ENCODE measurements at places on chromosomes 3 and 15.

DNA sequence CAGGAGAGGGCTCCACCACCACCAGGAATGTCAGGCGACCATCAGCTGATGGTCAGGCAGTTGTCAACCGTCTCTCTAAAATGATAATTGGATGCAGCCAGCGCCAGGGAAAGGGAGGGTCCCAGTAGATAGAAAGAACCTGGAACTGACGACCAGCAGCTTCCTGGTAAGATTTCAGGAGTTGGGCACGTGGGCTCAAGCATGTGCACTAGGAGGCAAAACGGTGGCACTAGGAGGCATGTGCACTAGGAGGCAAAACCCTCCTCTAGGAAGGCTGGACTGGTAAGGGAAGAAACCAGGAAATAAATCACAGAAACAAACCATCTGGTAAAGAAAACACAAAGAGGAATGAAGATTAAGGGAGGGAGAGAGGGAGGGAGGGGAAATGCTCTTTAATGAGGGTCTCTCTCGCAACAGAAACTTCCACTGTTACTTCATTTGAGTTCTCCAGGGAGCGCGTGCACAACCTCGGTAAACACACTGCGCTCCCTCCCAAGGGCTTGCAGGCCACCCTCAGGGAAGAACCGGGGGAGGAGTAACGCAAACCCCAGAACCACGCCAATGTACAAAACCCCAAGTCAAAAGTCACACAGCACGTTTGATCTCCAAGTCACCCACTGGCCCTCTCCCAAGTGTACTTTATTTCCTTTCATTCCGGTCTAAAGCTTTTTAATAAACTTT lies 116.7 kb downstream of the XXYLT1 start:
- no peak for DNase-seq

DNA sequence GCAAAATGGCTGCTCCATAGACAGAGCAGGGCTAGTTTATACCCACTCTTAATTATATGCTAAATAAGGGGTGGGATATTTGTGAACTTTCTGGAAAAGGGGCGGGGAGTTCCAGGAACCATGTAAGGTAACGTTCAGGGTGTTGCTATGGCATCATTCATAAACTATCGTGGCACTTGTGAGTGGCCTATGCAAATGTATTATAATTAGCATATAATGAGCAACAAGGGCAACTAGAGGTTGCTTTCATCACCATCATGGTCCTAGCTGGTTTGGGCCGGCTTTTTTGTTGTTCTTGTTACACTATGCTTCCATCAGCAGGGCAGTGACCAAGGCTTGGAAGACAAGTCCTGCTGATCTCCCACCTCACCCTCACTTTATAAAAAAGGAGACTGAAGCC lies 43.2 kb upstream of the FGD5 start:
- no peak for DNase-seq

DNA sequence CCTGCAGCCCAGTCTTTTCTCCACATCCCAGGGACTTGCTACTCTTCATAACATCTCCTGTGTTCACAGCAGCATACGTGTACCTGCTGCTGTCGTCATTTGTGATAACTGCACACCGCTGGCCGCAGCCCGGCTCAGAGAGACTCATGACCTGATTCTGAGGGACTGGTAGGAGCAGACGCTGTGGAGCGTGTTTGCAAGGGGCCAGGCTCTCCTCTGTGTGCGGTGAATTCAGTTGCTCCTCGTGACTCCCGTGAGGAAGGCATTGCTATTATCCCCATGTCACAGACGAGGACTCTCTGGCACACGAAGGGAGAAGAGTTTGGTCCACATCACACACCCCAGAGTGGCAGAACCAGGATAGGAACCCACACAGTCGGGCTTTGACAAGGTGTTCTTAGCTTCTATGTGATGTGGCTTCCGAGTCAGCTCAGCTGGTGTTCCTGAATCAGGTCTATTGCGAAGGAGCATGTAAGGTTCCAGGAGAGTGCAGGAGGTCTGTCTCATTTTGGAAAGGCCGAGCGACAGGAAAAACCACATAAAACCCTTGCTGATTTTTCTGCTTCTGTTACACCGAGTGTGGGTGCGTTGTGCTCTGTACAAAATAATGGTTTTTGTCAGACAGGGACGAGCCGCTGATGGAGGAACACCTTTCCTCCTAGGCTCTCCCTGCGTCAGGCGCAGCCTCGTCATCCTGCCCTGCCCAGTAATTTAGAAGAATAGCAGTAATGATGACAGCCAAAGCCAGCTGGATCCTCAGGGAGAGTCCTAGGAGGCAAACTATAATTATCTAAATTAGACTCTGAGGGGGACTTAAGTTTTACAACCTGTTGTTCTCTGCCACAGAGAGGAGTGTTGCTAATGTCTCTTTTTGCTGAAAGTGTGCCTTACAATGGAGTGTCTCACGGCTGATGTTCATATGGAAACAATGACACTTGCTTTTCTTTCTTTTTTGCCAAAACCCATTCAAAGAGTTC lies 157.5 kb upstream of the RGMA start:
- peak; percentile 71 for DNase-seq

DNA sequence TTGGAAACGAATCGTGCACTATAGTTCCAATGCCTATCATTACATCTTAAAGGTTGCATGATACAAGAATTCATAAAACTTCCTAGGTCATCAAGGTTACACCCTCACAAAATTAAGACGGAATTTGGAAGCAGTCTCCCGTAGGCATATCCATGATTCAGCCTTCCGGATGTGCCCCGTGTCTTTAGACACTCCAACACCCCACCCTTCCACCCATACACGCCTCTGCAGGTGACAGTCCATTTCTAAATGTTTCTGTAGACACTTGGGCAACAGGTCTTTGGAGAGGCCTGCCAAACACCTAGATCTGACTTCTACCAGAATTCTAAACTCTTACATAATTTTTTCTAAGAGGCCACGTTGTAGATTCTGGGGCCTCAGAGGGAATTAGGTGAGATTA lies 49.8 kb downstream of the LDHAL6B start:
- no peak for DNase-seq

- no peak for DNase-seq
Measured at GRCh38 chr15:28252831-28253230, 69.1 kb downstream of the HERC2 start.

DNA sequence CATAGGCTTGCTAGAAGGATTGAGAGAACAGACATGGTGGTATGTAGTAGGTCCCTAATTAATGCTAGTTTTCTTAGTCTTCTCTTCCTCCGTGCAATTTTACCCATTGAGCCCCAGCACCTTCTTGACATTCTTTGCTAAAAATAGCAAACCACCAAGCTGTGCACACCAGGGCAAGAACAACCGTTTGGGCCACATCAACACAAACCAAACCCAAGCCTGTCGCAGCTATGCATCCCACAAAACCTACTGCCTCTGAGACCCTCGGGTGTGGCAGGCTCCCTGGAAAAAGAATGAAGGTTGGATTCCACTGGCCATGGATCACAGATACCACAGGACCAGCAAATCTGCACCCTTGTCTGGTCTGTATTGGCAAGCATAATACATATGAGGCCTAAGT lies 27.1 kb downstream of the HEG1 start:
- no peak for DNase-seq

DNA sequence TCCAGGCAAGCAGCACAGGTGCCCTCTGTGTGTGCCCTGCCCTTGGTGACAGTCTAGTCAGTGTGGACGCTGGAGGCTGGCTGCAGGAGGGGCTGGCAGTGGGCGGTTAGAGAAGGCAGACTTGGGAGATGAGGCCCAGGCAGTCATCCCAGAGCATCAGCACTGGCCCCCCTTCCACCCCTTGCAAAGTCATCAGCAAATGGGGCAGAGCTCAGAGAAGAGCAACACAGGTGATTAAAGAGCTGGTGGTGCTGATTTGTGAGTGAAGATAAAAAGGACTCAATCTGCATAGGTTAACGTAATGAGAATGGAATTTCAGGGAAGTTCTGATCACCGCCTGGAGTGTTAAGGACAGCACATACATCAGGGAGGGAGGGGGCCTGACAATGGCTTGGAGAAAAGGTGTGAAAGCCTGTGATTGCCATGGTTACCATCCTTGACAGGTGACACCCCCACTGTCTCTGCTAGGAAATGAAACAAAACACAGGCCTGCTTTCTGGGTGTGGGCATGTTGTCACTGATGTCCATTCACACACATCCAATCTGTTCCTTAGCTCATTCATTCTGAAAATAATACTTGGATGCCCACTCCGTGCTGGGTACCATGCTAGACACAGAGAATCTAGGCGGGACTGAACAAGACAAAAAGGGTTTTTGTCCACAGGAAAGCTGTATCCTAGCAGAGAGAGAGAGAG lies 269.6 kb upstream of the ST8SIA2 start:
- no peak for DNase-seq

- DNase-seq: no peak
Measured at GRCh38 chr3:149581681-149582370, 76.0 kb downstream of the WWTR1 start.

- no peak for DNase-seq
Measured at GRCh38 chr15:70557521-70558258, 205.7 kb downstream of the UACA start.

DNA sequence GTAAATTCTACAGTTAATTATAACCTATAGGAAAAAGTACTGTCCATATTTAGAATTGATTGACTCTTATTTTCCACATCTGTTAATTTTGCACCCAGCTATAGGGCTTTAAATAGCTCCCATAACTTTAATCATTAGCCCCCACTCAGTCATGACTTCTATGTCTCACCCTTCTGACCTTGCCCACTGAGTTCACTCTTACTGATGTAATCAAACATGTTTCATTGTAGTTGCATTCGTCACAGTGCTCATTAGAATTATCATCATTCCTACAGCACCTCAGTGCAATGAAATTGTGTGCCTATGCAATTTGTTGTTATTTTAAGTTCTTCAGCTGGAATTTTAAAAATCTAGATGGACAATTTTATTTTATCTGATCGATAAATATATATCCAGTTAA lies 151.4 kb downstream of the TIGIT start:
- no peak for DNase-seq

GRCh38 chr3:22315925-22316324 lies 564.9 kb upstream of the ZNF385D start:
- no peak for DNase-seq

GRCh38 chr3:4695846-4696245 lies 202.7 kb downstream of the ITPR1 start:
- DNase-seq: no peak

DNA sequence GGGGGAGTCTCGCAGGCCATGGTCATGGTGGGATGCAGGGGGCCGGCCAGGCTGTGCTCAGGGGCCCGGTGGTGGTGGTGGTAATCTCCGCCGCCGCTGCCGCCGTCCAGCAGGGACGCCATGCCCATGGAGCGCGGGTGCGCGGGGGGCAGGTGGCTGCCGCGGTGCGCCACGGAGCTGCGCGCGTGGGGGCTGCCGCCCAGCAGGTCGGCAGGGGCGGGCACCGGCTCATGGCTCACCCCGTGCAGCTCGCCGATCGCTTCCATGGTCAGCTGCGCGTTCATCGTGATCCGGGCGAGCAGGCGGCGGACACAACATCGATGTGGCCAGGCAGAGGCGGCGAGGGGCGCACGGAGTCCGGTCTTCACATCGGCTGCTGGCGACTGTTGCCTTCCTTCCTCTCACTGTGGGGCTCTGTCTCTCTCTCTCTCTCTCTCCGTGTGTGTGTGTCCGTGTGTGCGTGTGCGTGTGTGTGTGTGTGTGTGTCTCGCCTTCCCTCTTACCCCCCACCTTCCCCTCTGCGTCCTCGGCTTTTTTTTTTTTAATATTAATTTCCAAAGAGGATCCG lies 451 bp downstream of the ONECUT1 start:
- DNase-seq: peak; percentile 41

- no peak for DNase-seq
Measured at GRCh38 chr3:48555949-48556795, 431 bp downstream of the PFKFB4 start.

GRCh38 chr3:71323558-71323957 lies 260.0 kb downstream of the FOXP1 start:
- DNase-seq: no peak

DNA sequence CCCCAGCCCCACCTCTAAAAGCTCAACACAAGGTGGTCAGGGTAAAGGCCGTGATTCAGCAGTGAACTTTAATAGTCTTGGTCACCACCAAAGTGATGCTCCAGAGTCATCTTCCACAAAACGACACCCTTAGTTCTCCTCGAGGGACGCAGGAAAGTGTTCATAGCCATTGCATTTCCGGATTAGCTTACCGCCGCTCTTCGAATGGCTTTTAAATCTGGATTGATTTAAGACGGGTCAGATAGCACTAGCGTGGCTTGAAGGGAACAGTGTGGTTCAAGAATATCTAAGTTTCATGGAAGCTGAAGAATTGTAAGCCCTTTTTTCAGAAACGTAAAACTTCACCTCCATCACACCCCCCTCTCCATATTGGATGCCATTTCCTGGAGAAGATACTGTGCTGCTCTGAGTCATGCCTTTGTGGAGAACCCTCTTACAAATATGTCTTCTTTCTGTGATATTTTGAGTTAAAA lies 829 bp downstream of the RNF7 start:
- DNase-seq: peak; percentile 68

DNA sequence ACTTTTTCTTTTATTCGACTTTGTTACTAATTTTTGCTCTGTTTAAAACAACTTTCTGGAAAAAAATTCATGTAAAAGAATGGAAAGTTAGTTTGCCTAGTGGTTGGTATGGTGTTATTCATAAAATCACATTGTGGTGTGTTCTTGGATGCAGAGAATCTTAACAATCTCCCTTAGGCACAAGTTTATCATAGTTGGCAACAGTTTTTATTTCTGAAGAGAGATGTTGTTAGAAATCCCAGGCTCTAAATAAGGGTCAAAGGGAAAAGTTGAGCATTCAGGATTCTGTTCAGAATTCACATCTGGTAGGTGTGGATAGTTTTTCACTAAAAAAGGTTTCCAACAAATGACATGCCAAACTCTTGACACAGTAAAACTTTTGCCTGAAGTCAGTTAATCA lies 6.4 kb downstream of the DUT start:
- no peak for DNase-seq

DNA sequence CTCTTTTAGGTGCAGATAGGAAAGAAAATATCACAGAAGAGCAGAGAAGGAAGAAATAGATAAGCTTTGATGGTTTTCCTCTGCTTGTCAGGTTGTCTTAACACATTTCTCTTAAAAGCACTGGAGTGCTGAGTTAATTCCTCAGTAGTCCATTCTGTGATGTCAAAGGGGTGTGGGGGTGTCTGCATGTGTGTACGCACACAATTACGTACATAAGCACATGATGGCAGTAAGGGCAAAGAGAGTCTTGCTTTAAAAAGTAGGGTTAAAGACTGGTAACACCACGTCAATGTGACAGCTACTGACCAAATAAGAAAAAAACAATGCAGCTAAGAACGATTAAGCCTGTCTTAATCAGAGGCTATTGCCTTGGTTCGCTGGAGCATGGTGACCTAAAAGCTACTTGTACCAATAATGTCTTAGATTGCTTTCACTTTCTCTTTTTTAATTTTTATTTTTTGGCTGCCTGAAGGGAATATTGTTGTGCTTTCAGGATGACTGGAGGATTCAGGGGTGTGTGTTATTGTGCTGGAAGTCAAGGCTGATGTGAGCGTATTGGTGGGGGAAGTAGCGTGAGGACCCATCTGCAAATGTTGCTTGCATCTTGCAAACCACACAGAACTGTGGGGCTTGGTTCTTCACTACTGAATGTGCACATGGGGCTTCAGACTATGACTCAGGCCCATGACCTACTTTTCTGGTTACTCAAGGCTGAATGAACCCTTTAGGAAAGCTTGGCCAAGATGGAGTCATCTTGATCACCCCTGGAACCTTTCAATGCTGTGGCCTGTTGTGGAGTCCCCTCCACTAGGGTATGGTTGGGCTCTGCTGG lies 417.8 kb upstream of the TPM1 start:
- no peak for DNase-seq

GRCh38 chr15:73081321-73081958 lies 29.2 kb downstream of the NEO1 start:
- peak; percentile 70 for DNase-seq

- no peak for DNase-seq
Measured at GRCh38 chr15:82393671-82394070, 35.9 kb upstream of the GOLGA6L9 start.

All from NCI-H1105 treated with DMSO at 0.1 percent for 48 hours (cell line).